CD4-positive, alpha-beta T cell treated with Interleukin-21 for 1 hour (primary cell): ENCODE measurements at places on chromosomes 2 and 18.

DNA sequence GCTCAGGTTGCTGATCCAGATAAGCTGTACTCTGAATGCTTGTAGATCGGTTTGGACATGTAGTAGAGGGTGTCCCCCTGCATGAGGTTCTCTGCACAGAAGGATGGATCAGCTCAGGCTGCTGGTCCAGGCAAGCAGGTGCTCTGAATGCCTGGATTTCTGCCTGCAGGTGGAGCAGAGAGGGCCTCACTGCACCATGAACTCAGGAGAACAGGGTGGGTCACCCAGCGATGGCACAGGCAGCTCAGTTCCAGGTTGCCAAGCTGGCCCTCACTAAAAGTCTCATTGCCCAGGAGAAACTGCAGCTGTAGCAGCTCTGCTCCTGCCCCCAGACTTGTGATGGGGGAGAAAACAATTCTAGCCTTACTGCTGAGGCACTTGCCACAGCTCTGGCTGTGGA lies 491.8 kb downstream of the XIRP2 start:
- DNase-seq, result no peak

DNA sequence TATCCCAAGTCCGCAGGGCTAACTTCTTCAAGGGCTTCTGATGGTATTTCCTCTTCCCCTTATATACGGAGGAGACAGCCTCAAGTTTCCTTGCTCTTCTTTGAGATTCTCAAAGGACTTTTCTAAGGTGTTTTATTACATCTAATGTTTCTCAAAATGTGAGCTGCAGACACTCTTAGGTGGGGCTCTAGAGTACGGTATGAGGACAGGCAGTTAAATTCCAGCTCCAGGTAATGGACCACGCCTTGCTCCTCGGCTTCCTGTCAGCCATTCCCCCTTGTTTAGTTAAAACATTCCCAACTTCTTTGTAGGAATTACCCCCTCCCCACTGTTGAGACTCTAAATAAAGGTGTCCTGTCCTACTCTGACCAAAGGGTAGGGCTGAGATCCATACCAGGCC lies 131.9 kb downstream of the IRS1 start:
- DNase-seq, result no peak

- DNase-seq, result no peak
These were observed 123.1 kb upstream of the NDUFV2 start for GRCh38 chr18:8979258-8979988.

GRCh38 chr18:24982831-24983230 lies 369.1 kb downstream of the ZNF521 start:
- DNase-seq, result no peak

DNA sequence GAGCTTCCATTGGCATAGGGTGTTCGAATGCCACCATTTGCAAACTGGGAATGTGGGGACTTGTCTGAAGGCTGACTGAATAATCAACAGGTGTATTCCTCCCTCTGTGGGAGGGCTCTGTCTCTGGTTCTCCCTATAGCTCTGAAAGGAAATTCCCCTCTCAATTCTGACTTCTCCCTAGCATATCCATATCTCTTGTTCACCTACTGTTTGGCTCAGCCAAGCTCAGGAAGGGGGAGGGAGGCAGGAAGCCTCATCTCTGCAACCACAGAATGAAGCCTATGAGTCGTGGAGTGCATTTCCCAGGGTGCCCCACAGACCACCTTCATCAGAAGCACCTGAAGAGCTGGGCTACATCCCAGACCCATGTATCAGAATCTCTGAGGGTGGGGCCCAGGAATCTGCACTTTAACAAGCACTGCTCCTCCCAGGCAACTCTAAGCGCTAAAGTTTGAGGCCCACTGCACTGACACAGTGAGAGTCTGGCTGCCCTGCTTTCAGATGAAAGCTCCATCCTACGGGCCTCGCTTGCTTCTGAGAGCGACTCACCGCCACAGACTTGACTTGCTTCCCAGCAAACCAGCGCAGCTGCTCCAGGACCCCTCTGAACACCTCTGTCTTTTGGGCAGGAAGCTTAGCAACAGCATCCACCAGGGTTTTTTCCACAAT lies 32.0 kb downstream of the XDH start:
- DNase-seq, result no peak

- no peak for DNase-seq
These were observed 195.6 kb upstream of the POU3F3 start for GRCh38 chr2:104658144-104658835.

GRCh38 chr18:75341267-75341666 lies 86.2 kb downstream of the SMIM21 start:
- DNase-seq, result no peak

DNA sequence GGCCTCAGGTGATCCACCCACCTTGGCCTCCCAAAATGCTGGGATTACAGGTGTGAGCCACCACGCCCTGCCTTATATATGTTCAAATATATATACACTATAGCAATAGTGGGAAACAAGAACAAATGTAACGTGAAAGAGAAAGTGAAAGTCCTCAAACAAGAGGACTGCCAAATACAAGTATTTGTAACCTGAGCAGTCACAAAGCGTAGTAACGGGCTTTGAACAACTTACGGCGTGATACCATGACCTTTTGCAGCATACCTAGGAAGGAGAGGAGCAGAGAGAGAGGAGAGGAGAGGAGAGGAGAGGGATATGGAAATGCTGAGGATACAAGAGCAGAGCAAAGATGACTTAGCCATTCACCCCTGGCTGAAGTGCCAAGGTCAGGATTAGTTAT lies 113.8 kb upstream of the RGPD4 start:
- DNase-seq, result peak; percentile 5

DNA sequence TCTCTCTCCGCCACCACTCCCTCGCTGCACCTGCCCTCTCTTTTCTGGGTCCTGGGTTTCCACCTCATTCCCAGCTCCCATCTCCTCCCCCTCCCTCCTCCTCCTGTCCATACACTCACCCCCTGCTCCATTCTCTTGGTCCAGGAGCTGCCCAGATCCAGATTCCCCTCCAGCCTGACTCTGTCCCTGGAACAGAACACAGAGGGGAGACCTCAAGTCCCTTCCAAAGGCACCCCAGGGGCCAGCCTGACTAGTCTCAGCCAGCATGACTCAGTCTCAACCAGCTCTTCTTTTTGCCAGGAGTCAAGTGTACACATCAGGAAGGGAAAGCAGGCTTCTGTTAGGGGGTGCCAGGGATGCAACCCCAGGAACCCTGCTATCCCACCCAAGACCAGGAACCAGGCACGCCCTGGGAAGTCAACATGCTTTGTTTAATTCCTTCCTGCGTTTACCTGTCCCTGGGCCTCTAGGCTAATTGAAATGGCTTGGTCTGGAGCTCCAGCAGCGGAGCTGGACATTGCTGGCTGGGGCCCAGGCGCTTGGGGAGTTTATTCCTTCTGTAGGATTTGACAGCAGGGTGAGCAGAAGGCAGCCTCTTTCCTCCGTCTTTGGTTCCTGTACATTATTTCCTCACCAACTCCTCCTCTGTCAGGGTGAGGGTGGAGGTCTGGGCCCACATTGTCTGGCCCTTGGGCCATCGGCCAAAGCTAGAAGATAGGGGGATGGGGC lies 28.4 kb upstream of the SELENOI start:
- no peak for DNase-seq

DNA sequence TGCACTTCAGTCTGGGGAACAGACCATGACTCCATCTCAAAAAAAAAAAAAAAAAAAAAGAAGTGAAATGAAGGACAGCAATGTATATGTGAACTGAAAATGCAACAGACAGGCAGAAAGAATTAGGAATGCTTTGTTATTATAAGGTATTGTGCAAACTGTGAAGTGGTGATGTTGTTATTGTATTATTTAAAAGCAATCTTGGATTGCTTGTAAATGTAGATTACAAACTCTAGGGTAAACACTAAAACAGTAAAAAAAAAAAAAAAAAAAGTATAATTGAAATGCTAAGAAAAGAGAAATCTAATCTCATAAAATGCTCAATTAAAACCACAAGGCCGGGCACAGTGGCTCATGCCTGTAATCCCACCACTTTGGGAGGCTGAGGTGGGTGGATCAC lies 25.3 kb downstream of the DYM start:
- no peak for DNase-seq

- no peak for DNase-seq
These were observed 1.3 kb downstream of the TMEM163 start for GRCh38 chr2:134717286-134718022.

GRCh38 chr2:75503048-75503607 lies 57.6 kb downstream of the EVA1A start:
- DNase-seq, result no peak

GRCh38 chr2:199792381-199792780 lies 58.6 kb downstream of the FTCDNL1 start:
- DNase-seq, result no peak

GRCh38 chr18:55665506-55665905 lies 77.5 kb upstream of the TCF4 start:
- no peak for DNase-seq

- no peak for DNase-seq
These were observed 430.1 kb downstream of the FBXO15 start for GRCh38 chr18:73717570-73717969.

DNA sequence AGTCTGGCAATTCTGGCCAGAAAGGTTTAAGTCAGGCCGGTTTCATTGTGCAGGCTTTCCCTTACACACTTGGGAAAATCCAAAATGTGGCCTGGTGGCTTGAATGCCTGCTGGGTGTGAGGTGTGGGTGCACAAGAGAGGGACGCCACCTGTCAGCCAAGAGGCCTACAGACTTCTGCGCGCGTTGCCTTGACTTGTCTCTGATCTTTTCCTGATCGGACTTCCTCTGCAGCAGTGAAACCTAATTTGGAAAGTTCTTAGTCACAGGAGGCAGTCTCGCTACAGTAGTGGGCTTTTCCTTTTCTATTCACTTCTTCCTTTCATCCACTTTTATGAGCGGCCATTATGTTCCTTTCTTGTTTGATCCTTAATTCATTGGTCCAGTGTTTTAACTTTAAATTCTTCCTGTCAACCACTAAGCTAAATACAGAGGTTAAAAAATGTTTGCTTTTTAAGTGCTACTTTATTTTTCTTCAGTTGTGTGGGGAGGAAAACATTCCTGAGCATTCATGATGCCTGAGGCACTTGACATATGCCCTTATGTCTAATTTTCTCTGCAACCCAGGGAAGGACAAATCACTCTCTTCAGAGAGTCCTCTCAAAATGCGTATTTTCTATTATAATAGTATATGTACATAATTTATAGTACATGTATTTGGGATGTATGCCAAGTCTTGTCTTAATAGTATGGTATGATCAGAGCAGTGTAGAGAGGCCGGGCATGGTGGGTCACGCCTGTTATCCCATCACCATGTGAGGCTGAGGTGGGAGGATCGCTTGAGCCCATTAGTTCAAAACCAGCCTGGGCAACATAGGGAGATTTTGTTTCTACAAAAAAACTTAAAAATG lies 128.9 kb downstream of the WDSUB1 start:
- no peak for DNase-seq

- no peak for DNase-seq
These were observed 87.3 kb downstream of the COLEC12 start for GRCh38 chr18:413233-413632.

DNA sequence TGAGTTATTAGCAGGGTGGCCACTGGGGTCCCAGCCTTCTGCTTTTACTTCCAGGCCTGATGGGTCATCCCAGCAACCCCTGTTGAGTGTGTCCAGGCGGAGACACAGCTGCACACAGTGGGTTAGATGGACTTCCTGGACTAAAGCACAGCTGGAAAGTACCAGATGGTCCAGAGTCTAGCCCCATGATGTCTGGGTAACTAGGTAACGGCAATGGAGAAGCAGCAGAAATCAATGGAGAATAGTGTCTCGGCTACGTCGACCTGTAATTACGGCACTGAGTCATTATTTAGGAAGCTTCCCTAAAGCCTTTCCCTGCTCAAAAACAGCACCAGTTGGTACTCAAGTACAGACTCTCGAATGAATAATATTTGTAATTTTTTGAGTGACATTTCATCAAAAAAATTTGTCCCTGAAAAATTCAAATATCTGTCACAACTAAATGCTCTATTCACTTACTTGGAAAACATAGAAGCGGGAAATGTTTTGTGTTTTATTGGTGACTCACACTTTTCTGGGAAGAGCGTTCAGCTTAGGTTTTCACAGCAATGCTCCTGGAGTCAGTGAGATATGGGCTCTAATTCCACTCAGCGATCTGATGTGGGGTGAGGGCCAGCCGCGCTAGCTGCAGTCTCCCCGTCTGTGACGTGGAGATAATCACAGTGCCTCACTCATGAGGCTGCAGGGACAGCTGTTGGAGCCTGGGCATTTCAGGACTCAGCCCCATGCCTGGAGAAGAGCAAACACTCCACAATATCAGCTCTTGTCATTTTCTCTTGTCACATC lies 16.2 kb upstream of the ARL4C start:
- no peak for DNase-seq

DNA sequence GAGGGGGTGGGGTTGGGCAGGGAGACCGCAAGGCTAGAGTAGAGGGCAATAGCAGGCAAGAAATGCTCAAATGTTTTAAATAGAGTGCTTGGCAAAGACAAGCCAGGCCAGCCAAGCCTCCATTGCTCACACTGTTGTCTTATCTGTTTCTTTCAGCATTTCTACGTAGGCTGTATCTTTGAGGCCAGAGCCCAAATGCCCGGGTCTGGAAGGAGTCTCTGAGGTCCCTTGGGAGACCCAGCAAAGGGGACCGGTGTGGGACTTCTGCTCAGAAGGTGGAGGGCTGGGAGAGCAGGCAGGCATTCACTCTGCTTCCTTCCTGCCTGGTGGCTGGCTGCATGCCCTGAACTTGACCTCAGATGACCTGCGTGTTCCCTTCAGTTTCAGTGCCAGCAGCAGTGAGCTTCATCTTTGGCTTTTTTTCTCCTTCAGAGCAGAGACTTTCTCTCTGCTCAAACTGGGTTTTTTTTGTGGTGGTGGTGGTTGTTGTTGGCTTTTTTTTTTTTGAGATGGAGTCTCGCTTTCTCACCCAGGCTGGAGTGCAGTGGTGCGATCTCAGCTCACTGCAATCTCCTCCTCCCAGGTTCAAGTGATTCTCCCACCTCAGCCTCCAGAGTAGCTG lies 13.7 kb upstream of the TET3 start:
- peak; percentile 76 for DNase-seq

DNA sequence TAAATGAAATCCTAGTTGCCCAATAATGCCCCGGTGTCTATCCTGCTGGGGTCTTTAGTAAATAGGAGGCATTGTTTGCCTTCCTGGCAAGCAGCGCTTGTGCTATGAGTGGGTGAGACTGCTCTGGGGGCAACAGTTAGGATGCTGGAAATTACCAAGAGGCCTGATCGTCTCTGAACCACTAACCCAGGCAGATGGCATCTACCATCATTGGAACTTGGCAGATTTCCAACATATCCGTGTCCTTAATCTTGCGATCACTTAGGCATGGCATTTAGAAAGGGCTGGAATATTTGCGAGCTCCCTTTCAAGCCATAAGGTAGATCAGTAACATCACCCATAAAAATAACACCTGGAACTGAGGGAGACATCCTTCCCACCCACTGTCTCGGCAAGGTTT lies 18.8 kb upstream of the SH3RF3 start:
- DNase-seq, result no peak

DNA sequence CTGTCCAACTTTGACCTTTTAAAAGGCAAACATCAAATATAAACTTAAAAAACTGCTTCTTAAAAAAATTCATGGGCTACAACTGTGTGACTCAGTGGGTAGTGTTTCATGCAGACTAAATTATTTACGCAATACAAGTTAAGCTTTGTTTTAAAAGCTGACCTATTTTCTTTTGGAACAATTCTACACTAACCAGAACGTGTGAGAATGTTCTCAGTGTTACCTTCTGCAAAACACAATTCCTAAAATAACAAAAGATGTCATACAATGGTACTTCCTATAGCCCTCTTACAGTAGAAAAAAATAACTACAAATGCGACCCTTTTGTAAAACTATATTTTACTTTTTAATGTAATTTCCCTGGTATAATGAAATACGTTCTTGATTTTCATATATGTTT lies 793.8 kb upstream of the FSHR start:
- no peak for DNase-seq
